ENCODE measurements at places on chromosomes 1 and 21.
A peak's percentile ranks its signal among the peaks of the same experiment; 100 is the strongest.

GRCh38 chr1:45867697-45868348, 64.4 kb downstream of the MAST2 start:
- no peak for DNase-seq

DNA sequence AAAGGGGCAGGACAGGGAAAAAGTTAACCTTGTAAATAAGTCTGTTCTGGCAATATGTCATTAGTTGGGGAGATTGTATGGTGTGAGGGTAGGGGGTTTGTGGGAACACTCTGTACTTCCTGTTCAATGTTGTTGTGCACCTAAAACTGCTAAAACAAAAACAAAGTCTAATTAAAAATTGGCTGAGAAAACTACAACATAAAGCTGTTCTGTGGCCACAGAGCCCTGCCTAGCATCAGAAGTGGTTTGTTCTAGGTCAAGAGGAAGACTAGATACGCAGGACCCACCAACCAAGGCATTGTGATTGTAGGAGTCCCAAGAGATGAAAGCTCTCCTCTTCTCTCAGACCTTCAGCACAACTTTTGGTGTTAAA, 81.0 kb upstream of the LRRC8D start:
- DNase-seq, result no peak

- no peak for DNase-seq
These were observed 15.3 kb upstream of the ENAH start for GRCh38 chr1:225668222-225668621.

- DNase-seq, result no peak
These were observed 292.8 kb upstream of the B3GALT2 start for GRCh38 chr1:193479187-193479586.

- no peak for DNase-seq
These were observed 2.0 kb upstream of the ACOT11 start for GRCh38 chr1:54545916-54546635.

GRCh38 chr1:115282807-115283208, 55.2 kb downstream of the NGF start:
- no peak for DNase-seq

- DNase-seq, result no peak
These were observed 3.7 kb downstream of the GADD45A start for GRCh38 chr1:67688526-67689219.

DNA sequence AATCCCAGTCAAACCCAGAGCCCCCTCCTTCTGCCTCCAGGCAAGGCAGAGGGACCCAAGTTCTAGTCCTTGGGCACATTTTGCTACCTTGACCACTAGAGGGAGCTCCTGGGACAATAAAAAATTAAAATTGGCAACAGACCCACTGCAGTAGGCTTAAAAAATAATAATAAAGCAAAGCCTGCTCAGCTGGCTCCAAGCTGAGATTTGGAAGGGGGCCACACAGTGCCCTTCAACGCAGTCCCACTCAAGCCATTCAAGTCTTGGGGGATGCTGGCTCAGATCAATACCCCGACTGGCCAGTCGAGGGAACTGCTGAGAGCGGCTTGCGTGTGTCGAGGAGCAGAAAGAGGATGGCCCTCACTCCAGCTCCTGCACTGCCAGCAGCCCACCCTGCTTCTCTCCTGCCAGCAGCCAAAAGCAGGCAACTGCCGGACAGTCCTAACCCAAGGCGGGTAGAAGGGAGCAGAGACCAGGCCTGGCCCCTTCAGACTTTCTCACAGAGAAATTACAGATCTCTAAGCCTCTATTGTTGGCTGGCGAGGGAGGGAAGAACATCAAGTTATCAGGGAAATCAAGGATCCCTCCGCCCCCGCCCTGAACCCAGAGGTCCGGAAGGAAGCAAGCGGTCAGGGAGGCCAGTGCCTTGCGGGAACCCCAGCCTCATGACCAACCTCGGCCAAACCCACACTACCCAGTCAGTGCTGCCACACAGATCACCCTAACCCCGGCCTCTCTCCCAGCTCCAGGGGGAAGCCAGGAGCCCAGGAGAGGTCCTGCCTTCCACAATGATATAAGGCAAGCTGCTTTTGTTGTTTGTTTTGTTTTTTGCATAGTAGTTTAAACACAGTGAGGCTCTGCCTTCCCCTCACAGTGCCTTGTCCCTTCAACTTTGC, 4.9 kb upstream of the ALDH4A1 start:
- DNase-seq, result no peak

- DNase-seq, result no peak
These were observed 623 bp downstream of the CAPN2 start for GRCh38 chr1:223712850-223713474.

- DNase-seq, result no peak
These were observed 134.2 kb downstream of the SYT2 start for GRCh38 chr1:202575918-202576653.

- DNase-seq, result no peak
These were observed 4.1 kb downstream of the HHIPL2 start for GRCh38 chr1:222543817-222544216.

DNA sequence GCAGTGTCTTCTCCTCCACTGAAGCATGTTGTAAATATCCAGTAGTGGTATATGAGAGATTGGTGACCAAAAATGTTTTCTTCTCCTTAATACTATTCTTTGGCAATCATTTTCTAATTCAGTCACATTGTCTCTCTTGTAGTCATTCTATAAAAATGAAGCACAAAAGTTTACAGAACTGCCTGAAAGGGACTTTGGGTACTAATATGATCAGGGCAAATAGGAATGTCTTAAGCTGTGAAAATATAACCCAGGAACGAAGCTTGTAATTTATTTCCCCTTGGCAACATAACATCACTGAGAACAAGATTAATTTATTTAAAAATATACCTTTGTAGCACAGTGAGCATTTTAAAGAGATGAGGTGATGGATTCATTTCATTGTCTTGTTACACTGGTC, 4.9 kb downstream of the B3GALT2 start:
- no peak for DNase-seq

DNA sequence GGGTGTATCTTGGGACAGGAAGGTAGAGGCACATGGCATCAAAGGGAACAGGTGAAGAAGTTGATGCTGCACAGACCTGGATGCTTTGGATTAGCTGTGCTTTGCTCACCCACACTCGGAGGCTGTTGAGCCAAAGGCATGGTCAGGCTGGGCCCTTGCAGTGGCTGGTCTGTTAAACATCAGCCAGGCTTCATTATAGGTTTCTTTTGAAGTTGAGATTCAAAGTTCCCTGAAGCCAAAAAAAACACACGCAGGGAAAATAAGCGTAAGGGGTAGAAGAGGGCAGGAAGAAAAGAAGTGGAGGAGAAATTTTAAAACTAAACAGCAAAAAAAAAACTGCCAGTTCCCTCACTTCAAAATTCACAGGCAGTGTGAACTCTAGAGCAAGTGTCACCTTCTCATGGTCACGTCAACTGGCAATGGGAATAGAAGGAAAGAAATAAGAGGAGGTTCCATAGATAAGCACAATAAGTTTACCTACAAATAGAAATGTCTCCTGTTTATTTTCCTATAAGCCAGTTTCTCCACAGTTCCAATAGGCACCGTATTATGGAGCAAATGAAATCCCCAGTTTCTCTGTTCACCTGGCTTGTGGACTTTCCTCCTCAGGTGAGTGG, 139.5 kb downstream of the PAPPA2 start:
- no peak for DNase-seq

DNA sequence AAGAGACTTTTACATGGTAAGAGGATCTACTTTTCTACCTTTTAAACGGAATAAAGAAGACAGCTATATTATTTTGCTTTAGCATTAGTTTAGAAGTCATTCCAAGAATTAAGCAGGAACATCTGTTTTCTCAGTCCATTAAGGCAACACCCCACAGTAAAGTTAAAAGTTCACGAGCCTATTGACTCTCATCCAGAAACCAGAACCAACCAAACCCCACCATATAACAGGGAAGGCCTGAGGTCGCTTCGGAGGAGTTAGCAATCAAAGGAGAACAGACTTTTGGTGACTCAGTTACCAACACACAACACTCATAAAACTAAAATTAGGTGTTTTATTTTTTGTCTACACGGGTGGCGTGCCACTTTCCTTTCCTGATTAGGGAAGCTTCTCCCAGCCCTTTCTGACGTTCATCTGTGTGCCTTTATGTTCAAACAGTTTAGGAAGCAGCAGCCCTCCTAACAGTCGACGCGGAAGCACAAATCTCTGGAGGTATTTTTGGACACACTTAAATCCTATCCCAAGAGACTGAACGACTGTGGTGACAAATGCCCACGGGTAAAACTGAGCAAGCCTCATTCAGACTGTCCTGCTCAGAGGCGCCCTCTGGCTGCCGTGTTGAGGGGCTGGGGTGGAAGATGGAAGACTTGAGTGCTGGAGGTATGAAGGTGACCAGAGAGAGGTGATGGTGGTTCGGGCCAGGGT, 8.6 kb upstream of the PLA2G2C start:
- peak; percentile 50 for DNase-seq

GRCh38 chr1:246002725-246003441, 504.2 kb downstream of the SMYD3 start:
- DNase-seq, result peak; percentile 76

- no peak for DNase-seq
These were observed 23.6 kb upstream of the GBP1 start for GRCh38 chr1:89088572-89088971.

- DNase-seq, result no peak
These were observed 19.8 kb downstream of the NENF start for GRCh38 chr1:212452323-212453155.

GRCh38 chr1:205041001-205041715, 1.9 kb upstream of the CNTN2 start:
- no peak for DNase-seq

DNA sequence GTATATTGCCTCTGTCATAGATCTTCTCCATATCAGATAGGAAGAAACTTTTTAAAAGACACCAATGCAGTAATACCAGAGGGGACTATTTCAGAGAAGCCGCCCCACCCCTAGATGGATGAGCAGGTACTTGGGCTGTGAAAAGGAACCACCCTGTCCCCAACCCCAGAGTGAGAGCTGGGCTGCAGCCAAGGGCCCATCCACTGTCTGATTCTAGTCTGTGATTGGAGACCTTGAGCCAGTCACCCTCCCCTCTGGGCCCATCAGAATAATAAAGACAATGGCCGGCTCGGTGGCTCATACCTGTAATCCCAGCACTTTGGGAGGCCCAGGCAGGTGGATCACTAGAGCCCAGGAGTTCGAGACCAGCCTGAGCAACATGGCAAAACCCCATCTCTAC, 5.0 kb downstream of the CLEC20A start:
- DNase-seq, result no peak

DNA sequence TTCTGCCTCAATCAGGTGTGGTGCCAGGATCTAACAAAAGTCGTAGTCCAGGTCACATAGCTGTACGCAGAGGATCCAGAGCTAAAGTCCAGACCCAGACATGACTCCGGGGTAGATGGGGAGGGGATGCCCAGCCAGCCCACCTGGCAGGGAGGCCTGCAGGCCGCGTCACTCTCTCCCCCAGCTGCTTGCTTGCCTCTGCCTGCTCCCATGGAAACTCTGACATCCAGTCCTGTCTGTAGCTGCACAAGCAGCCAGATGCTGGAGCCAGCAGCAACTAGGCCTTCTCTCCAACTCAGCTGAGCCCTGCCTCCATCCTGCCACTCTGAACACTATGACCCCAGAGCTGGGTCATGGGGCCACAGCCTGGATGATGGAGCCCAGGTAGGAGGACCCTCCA, 8.1 kb downstream of the COL8A2 start:
- no peak for DNase-seq

All from stimulated activated CD8-positive, alpha-beta memory T cell treated with anti-CD3 and anti-CD28 coated beads, Interleukin-15, amount 100 ng/mL, for 24 hours (primary cell).